ENCODE measurements at places on chromosomes 3 and 15.

DNA sequence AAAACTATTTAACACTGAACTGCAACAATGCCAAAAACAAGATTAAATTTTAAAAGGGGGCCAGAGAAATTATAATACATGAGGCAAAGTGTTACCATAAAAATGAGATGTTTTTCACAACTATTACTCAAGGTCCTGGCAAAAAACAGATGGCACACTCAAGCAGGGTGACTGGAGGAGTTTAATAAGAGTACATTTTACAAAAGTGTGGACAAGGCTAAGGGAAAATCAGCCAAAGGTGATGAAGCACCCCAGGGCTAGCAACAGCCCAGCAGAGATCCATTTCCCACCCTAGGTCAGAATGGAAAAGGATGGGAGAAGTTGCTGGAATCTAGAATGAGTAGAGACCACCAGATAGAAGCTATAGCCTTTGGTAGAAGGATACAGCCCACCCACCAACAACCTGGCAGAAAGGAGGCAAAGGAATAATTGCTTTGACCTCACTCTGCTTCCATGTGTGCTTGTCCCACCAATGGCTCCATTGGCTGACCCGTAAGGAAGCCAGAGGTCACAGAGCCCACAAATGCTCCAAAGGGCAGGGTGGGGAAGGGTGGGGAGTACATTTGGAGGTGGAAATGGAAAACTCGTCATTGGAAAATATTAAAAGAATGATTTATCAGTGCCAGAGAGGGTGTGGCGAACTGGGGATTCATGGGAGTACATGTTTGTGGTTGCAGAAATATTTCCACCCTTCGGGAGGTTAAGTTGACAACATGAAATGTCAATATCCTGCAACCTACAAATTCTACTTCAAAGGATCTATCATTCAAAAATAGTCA is 161.0 kb upstream of the UBE2E2 start:
- peak; percentile 46 for DNase-seq

DNA sequence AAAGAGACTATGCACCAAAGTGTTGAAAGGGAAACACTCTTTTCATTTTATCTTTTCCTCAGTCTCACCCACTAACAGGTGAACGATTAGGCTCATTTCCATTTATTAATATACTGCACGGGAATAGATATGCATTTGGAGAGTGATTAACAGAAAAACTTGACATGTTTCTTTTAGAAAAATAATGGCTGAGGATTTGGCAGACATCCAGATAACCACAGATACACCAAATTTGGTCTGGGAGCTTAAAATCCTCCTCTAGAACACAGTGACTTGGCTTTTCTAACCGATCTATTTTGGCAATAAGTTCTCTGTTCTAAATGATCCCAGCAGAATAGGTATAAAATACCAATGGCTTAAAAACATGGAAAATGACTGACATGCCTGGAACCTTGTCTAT is 459.3 kb upstream of the SGO1 start:
- no peak for DNase-seq

GRCh38 chr3:45321607-45322391 is 66.6 kb upstream of the LARS2 start:
- no peak for DNase-seq

DNA sequence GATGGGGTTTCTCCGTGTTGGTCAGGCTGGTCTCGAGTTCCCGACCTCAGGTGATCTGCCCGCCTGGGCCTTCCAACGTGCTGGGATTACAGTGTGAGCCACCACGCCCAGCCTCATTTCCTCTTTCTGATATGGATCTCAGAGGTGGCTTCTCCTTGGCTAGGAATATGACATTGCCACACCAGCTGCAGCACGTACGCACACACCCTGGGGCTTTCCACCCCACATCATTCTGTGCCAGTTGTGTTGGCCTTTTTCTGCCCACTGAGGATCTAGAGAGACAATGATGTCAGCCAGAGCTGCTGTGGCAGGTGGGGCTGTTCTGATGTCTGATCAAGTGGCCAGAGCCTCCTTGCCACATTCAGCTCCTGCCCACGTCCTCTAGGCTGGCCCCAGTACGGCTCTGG is 29.0 kb downstream of the TMEM45A start:
- DNase-seq = no peak

GRCh38 chr3:188437926-188438325 is 284.0 kb downstream of the LPP start:
- peak; percentile 30 for DNase-seq

- DNase-seq = no peak
These were observed 180.9 kb downstream of the DTWD1 start for GRCh38 chr15:49801796-49802195.

DNA sequence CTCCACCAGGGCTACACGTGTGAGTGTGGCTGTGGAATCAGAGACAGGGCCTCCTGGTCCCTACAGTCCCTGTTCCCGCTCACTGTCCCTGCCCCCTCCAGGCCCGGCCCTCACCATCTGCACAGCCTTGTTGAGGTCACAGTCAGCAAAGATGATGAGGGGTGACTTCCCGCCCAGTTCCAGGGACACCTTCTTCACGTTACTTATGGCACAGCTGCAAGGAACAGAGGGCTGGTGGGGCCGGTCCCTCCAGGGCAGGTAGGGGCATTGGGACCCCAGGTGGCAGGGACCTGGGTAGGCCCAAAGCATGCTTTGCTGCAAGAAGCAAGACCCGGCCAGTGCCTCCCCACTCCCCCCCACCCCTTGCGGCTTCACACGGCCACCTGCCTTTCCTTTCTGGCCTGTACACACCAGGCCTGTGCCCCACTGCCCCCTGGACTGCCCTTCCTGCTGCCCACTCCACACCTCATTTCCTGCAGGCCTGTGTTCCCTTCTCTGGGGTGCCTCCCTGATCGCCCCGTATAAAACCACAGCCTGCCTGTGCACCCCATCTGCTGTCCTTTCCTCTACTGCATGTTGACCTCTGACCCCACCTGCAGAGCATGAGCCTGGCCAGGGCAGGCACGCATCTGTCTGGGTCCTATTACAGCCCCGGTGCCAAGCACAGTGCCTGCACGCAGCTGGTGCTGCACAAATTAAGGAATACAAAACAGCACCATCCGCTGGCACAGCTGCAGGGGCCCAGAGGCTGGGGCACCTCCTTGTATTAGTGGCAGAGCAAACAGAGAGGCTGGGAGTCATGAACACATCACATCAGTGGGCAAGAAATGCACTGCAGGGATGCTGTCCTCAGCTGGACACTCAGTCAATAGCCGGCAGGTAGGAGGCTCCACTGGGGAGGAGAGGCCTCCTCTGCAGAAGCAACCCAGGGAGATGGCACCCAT is 30.8 kb upstream of the SLC41A3 start:
- DNase-seq = no peak

GRCh38 chr15:61390138-61390537 is 161.0 kb upstream of the RORA start:
- DNase-seq = no peak

- DNase-seq = no peak
These were observed 46.9 kb downstream of the ZNF710 start for GRCh38 chr15:90047956-90048575.

GRCh38 chr3:169237201-169237600 is 426.3 kb downstream of the MECOM start:
- DNase-seq = no peak

DNA sequence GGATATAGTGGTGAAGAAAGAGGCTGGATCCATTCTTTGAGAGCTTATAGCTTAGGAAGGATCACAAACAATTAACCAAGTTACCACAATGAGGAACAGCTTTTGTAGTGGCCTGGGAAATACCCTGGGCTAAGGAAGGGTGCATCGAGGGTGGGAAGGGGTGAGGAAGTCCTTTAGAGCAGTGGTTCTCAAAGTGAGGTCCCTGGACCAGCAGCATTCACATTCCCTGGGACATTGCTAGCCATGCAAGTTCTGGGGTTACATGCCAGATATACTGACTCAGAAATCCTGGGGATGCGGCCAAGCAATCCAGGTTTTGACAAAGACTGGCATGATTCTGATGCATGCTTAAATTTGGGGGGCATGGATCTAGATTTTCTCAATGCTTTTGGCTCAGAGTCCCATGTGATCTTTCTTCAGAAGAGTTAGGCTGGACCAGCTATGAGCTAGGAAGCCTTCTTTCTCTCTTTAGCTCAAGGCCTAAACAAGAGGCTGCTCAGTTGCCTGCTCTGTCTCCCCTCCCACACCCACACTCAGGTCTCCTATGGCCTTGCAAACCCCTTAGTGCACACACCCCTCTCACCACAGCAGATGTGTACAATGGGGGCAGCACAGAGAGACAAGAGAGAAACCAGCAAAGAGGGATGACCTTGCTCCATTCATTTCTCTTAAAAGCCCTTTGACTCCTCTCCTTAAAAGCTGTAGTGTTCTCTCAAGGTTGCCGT is 1.8 kb upstream of the CCR1 start:
- DNase-seq = no peak

DNA sequence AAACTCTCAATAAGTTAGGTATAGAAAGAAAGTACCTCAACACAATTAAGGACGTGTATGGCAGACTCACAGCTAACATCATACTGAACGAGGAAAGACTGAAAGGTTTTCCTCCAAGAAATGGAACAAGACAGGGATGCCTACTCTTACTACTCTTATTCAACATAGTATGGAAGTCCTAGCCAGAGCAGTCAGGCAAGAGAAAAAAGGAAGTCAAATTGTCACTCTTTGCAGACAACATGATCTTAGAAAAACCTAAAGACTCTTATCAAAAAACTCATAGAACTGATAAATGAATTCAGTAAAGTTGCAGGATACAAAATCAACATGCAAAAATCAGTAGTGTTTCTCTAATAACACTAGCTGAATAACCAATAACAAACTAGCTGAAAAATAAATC is 96.0 kb downstream of the C3orf70 start:
- DNase-seq = no peak

- peak; percentile 62 for DNase-seq
These were observed 20.6 kb upstream of the EPHB3 start for GRCh38 chr3:184540777-184541681.

GRCh38 chr3:146801492-146801891 is 196.3 kb upstream of the PLSCR5 start:
- DNase-seq = no peak

- no peak for DNase-seq
These were observed 19.5 kb downstream of the NBEAL2 start for GRCh38 chr3:46998852-46999515.

- DNase-seq = no peak
These were observed 362.1 kb downstream of the MAGI1 start for GRCh38 chr3:65676580-65676979.

DNA sequence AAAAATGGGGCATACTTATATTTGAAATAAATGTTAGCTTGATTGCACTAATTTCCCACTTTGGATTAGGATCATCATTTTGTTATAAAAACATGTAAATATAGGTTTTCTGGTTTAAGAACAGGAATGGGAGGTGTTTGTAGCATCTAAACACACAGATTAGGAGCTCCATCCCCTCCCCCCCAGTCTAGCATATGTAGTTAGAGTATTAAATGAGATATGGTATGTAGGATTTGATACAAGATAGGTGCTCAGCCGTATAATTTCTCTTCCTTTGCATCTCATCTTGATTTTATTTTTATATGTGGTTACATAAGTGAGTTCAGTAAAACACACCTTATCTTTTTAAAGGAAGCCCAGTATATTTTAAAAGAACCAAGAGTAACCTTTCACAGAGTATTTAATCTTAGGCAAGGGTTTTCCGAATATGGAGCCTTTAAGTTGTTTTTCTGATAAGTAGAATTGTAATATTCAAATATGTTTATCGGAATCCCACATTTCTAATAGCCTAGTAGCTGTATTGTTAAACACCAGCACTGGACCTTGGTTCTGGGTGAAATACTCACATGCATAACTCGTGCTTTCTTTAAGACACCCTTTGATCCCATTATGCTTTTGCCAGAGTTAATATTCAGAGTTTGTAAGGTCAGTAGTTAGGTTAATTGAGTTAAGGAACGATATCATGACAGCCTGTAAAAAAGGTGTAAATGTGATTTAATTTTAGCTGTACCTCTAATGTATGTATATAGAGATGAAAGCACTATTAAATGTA is 2.3 kb downstream of the SLC25A36 start:
- DNase-seq = no peak

DNA sequence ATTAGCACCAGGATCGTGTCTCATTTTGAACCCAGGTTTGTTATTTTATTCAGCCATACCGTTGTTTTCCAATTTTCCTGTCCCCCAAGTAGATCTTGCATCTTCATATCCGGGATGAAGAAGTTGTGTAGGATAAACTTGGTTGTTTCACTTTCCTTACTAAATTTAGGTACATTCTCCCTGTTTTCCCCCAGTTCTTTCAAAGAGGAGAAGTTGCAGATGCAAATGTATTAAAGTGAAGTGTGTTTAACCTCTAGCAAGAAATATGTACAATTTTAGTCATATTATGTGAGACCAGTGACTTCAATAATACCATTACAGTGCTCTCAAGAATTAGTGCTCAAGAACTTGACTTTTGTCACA is 1.3 kb downstream of the ATXN7 start:
- DNase-seq = peak; percentile 9

DNA sequence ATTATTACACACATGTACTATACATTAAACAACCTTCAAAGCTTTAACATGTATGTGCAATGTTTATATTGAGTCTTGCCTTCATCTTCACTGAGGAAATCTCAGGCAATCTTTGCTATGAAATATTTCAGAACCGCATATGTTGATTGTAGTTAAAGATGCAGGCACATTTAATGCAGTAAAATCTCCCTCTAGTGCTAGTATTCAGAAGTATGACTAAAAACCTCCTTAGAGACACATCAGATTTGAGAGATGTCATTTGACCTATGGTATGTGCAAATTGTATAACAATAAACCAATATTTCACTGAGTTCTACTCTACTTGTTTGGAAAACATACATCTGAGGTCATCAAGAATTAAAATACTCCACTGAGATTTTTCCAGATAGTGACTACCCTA is 123.8 kb upstream of the C15orf61 start:
- DNase-seq = no peak

DNA sequence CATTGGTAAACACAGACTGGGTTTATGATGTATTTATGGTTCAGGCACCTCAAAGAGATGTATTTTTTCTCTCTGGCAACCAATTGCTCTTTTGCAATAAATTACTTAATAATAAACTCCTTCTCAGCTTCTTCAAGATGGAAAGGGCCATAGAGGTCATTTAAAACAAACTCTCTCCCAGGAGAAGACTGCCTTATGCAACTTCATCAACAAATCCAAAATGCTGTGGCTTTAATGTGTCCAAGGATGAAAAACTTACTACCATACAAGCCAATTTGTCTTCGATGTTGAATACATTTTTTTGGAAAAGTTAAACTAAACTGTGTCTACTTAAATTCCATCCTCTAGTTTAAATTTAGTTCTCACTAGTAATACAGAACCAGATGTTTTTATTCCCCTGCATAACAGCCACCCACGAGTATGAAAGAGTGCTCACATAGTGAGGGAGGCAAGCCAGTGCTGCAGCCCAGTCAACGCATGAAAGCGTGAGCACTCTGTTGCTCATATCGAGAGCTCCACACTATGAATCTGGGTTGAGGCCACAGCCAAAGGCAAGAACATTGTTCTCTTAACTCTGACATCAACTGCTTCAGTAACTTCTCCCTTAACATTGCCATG is 761.3 kb upstream of the GRM7 start:
- no peak for DNase-seq

- peak; percentile 65 for DNase-seq
These were observed 112.6 kb downstream of the FNDC3B start for GRCh38 chr3:172151651-172152649.

- DNase-seq = no peak
These were observed 68.1 kb downstream of the DNAJB8 start for GRCh38 chr3:128398586-128398985.

Data from lung microvascular endothelial cell (primary cell).